Tibial nerve (tissue), 4 donors: ENCODE measurements at places on chromosomes 12 and 14.

DNA sequence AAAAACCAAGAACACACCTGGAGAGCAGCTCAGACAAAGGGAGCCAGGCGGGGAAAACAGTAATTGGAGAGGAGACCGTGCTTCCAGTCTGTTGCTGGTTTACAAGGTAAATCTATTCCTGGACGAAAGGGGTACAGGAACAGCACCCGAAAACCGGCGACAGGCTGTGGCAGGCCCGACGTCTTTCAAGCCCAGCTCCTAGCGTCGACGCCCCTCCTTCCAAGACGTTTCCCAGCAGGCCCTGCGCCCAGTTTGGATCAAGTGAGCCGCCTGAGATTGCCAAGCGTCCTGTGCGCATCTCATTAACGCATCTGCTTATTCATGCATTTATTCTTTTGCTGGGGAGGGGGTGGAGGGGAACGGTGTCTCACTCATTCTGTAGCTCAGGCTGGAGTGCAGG is 1.4 kb downstream of the C12orf56 start:
- no peak for DNase-seq

GRCh38 chr12:111458546-111459172 is 52.9 kb downstream of the SH2B3 start:
- DNase-seq = no peak

GRCh38 chr14:37579274-37579673 is 15.8 kb downstream of the FOXA1 start:
- DNase-seq = no peak

- DNase-seq = no peak
Measured at GRCh38 chr12:27814851-27815591, 35.0 kb upstream of the MANSC4 start.

- DNase-seq = no peak
Measured at GRCh38 chr14:30162066-30162465, 234.4 kb upstream of the PRKD1 start.

DNA sequence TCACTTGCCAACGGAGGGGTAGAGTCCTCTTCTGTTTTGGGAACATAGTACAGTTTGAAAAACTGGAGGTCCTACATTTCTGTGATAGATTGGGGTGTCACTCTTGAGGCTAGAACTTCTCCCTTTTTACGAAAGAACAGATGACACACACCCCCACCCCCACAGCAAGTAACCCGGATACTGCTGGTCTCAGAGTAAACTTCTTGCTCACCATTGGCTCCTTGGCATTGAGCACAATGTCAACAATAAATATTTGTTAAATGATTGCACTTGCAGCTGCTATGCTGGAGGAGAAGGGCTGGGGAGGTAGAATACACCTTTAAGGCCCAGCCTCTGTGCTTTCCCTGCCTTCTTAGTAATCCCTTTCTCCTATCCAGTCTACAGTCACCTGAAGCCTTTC is 149.8 kb downstream of the TGFB3 start:
- no peak for DNase-seq

DNA sequence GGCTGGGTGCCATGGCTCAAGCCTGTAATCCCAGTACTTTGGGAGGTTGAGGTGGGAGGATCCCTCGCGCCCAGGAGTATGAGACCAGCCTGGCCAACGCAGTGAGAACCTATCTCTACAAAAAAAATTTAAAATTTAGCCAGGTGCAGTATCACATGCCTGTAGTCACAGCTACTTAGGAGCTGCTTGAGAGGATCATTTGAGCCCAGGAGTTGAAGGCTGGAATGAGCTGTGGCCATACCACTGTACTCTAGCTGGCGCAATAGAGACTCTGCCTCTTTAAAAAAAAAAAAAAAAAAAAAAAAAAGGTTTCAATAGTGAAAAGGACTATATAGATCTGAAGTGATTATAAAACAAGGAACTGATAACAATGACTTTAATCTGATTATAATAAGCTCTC is 13.5 kb downstream of the PSMA3 start:
- DNase-seq = no peak

- peak; percentile 11 for DNase-seq
Measured at GRCh38 chr14:101068313-101069227, 165.0 kb upstream of the RTL1 start.

GRCh38 chr12:15842108-15842507 is 40.1 kb upstream of the STRAP start:
- no peak for DNase-seq

DNA sequence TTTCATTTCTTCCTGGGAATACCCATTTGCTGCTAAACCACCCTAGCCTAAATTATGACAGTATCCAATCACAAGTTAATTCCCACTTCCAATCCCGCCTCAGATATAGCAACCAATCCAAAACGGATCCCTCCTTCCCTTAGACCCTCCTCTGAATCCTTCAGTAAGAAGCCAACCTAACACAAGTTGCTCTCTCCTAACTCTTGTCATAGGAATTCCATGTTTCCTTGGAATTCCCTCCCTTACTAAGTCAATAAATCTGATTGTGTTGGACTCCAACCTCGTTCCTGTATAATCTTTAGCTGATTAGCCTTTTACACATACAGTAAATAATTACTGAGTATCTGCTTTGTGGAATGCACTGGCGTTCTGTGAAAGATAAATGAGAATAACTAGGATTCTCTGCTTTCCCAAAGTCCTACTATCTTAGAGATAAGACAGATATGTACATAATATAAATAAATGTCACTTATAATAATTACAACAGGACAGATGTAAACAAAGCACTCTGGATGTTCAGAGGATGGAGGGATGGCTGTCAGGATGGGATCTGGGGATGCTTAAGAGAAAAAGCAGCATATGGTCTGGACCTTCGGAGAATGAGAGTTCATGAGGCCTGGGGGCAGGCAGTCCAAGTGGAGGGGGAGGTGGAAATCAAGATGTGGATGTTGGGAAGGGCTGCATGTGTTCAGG is 185.8 kb upstream of the SOX5 start:
- no peak for DNase-seq

GRCh38 chr12:53728206-53728605 is 954 bp upstream of the CALCOCO1 start:
- no peak for DNase-seq

GRCh38 chr12:90827567-90827966 is 127.4 kb downstream of the CCER1 start:
- DNase-seq = no peak

DNA sequence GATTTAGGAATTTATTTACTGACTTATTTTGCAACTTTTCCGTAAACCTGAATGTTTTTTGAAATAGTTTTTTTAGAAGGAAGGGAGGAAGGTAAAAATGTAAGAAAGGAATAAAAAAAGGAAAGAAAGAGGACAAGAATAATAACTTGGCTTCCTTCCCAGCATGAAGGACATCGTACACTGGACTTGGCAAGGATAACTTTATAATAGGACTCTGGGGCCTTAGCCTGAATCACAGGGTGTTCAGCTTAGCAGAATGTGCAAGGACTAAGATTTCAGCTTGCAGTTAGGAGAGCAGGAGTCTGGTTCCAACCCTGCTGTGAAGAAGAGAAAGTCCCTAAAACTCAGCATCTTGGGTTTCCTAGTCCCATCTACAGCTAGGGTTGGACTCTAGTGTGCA is 1053.3 kb downstream of the VRK1 start:
- no peak for DNase-seq
